ENCODE measurements at places on chromosomes 16 and 17.

DNA sequence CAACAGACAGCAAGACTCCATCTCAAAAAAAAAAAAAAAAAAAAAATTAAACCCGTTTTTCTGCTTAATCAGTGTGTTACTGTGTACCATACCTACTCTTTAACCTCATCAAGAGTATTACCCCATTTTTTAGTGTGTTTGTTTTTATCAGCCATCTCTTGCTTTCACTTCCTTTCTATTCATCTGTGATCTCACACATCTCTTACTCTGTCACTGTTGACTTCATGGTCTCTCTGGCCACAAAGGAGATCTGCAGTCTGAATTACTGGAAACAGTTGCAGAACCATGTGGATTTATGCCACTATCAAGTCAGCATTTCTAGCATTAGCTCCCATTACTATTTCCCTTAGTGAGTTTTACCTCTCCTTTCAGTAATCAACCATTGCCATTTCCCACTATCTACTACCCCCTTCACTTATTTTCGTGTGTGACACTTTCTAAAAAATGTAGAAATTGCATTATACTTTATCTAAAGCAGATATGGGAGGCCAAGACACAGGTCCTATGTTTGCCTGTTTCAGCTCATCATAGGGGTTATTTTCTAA lies 20.1 kb downstream of the NDEL1 start:
- no peak for DNase-seq

DNA sequence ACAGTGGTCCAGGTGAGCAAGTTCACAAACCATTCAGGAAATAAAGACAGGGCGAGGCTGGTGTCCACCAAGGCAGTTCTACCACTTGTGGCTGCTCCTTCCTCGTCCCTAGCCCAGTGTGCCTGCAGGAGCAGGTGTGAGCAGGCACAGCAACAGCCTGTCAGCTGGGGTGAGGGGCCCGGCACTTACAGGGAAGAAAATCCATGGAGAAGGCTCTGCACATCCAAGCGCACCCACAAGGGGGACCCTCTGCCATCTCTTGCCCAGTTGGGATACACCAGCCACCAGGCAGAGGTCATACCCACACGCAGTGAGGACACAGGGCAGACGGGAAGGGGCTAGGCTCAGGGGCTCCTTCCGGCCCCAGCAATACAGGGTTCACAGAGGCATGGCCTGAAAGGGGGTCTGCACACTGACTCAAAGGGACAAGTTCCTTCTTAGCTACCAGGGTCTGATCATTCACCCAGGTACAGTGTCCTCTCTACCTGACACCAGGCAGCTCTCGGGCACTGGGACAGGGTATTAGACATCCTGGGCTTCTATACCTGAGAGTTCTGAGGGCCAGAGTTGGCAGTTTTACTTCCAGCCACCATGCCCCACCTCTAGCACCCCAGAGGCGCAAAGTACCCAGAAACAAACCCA lies 27.0 kb downstream of the CDIP1 start:
- DNase-seq: no peak

DNA sequence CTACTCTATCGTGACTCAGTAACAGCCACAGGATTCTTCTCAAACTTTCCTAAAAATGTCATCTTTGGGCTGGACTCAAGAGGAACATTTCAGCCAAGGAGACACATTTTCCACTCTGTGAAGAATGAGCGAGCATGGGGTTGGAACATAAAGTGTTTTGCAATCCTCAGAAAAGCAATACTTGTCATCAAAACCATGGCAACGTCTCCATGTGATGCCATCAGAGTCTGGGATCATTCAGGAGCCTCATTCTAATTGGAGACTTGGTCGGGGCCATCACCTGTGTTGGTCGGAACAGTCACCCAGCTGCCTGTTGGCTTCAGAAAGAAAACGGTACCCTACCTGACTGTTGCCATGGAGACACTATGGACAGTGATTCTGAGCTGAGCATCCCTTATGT lies 25.5 kb downstream of the MYOCD start:
- DNase-seq: no peak

DNA sequence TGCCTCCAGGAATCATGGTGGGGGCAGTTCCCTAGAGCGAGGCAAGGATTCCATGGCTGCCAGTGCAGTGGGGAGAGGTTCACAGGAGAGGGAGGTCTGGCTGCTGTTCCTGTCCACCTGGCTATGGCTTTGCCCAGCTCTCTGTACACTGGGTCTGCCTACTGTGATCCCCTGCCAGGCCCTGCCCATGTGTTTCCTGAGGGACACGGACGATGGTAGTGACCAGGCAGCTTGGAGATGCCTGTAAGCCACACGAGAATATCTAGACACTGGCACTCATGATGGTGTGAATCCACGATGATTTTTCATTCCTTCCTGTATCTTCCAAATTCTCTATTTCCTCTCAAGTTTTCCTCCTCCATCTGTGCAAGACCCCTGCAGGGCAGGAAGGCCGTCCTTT lies 11.1 kb downstream of the C1QTNF8 start:
- no peak for DNase-seq

DNA sequence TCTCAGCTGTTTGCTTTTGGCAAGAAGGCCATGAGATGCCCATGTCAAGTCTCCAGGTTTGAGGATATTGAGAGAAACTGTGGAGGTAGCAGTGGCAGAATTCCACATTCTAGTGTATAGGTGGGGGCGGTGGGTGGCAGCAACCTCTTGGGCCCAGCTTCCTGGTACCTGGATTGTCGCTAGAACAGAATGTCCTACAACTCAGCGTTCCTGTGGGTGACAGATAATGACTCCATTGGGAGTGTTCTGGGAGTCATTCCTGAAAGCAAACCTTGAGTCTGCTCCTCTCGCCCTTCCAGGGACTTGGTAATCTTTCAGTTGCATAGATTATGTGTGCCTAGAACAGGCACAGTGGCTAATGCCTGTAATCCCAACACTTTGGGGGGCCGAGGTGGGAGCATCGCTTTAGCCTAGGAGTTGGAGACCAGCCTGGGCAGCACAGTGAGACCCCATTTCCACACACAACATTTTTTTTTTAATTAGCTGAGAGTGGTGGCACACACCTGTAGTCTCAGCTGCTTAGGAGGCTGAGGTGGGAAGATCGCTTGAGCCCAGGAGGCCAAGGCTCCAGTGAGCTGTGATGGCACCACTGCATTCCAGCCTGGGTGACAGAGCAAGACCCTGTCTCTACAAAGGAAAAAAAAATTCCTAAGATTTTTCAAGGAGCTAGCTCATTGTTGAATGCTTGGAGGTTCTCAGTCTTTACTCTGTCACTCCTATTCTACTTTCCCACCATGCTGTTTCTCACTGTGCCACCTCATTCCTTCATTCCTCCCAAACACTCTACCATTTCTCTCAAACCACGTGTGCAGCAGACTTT lies 37.9 kb upstream of the METTL16 start:
- DNase-seq: no peak

- DNase-seq: peak; percentile 60
These were observed at the start of gene FLOT2 for GRCh38 chr17:28896884-28897768. TSS of gene FLOT2 (minus strand) at chr17:28897733. CDS start at chr17:28897574, 159 bp downstream.

- DNase-seq: no peak
These were observed 189.3 kb downstream of the IRF8 start for GRCh38 chr16:86088287-86088686.

All from T-helper 2 cell treated with Interferon-gamma antibody and Interleukin-4, amounts not matched to agents 5 μg/mL and 100 μg/mL, for 36 hours (primary cell).